Calu3 (cell line): ENCODE measurements at places on chromosomes 5 and 9.

DNA sequence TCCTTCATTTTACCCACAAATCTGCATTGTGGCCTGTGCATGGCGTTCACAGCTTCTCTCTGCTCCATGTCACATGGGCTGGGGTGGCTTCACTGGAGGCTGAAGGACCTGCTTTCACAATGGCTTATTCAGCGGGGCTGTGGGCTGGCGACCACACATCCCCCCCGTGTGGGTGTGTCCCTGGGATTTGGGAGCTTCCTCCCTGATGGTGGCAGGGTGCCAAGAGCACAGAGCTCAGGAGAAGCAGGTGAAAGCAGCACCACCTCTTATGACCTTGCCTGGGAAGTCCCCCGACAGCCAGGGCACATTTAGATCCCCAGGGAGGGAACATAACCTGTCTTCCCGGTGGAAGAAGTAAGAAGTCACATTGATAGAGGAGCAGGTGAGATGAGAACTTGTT, 5.0 kb upstream of the MED10 start:
- DNase-seq, result no peak

GRCh38 chr5:34005681-34006080, 2.2 kb downstream of the AMACR start:
- DNase-seq, result no peak

GRCh38 chr9:134867917-134868750, 12.5 kb upstream of the FCN2 start:
- no peak for DNase-seq

DNA sequence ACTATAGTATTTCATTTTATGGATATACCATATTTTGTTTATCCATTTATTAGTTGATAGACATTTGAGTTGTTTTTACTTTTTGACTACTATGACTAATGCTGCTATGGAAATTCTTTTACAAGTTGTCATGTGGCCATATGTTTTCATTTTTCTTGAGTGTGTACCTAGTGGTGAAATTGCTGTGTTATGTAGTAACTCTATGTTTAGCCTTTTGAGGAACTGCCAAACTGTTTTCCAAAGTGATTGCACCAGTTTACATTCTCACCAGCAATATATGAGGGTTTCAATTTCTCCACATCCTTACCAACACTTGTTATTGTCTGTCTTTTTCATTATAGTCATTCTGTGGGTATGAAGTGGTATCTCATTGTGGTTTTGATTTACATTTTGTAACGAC, 75.4 kb downstream of the GRIA1 start:
- no peak for DNase-seq

DNA sequence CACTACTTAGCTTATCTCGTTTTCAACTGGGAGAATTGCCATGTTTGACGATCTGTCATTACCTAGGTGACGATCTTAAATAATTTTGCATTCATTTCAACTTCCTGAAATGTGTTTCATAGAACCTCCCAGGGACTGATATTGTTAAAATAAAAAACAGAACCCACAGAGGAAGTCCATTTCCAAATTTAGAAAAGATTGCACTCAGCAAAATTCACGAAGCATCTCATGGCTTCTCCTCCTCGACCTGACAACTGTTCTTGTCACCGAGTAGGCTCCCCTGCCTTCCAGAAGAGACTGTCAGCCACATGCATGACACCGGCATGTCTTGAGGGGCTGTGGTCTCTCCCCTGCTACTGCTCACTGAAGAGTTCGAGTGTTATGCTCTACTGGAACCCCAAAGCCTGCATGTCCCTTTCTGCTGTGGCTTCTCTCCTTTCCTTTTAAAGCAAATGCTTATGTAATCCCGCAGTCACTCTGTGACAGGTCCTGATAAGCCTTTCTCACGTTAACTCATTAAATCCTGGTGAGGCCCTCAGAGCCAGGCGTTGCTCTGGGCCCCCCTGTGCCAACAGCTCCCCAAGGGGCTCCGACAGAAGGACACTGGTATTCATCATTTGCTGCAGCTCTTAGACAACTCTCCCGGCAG, 26.8 kb upstream of the ANKRD33B start:
- no peak for DNase-seq

- no peak for DNase-seq
These were observed 105.5 kb upstream of the TSLP start for GRCh38 chr5:110965773-110966581.

- DNase-seq, result peak; percentile 86
These were observed at the start of gene CDC20B for GRCh38 chr5:55172937-55173686. Gene CDC20B, minus strand, starts transcription at chr5:55173177. Its CDS starts 177 bp downstream, at chr5:55173000.

DNA sequence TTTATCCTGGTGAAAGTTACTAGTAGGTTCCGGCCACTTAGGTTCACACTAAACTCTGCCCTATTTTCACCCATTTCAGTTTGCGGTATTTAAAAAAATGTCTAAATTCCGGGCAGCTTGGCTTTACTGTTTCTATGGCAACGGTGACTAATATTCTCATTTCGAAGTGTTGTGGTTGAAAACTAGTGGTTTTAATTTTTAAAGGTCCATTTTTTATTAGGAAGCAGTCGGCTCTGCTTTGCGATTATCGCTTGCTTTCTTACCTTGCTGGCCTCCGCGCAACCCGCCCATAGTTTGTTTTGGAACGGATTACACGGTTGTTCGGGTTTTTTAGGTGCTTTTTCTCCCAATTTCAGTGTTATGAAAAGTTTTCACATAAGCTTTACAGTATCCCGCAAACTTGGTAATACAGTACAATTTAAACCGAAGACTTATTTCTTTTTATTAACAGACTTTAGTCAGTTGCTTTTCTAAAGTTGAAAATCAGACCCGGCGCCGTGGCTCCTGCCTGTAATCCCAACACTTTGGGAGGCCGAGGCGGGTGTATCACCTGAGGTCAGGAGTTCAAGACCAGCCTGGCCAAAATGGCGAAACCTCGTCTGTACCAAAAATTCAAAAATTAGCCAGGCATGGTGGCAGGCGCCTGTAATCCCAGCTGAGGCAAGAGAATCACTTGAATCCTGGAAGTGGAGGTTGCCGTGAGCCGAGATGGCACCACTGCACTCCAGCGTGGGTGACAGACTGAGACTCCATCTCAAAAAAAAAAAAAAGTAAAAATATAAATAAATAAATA, 1.6 kb downstream of the KDM4C start:
- DNase-seq, result peak; percentile 3

- DNase-seq, result no peak
These were observed 246.8 kb downstream of the IZUMO3 start for GRCh38 chr9:24298912-24299311.

- no peak for DNase-seq
These were observed 92.9 kb upstream of the GRHPR start for GRCh38 chr9:37329576-37329975.

DNA sequence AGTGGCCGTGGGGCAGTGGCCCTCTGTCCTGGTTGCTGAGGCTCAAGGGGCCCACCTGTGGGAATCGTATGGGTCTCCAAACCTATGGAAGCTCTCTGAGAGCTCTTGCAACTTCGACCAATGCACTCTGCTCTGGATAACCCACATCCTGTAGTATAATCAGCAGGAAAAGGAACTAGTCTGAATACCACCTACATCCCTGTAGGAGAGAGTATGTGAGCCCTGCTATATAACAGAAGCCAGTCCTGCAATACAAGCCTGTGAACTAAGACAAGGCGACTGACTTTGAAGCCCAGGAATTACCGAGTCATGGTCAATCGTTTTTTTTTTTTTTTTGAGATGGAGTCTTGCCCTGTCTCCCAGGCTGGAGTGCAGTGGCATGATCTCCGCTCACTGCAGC, 29.8 kb upstream of the BICD2 start:
- DNase-seq, result no peak

GRCh38 chr9:76358628-76359280, 35.5 kb downstream of the RFK start:
- no peak for DNase-seq

GRCh38 chr9:71990466-71990865, 69.9 kb downstream of the C9orf57 start:
- no peak for DNase-seq

DNA sequence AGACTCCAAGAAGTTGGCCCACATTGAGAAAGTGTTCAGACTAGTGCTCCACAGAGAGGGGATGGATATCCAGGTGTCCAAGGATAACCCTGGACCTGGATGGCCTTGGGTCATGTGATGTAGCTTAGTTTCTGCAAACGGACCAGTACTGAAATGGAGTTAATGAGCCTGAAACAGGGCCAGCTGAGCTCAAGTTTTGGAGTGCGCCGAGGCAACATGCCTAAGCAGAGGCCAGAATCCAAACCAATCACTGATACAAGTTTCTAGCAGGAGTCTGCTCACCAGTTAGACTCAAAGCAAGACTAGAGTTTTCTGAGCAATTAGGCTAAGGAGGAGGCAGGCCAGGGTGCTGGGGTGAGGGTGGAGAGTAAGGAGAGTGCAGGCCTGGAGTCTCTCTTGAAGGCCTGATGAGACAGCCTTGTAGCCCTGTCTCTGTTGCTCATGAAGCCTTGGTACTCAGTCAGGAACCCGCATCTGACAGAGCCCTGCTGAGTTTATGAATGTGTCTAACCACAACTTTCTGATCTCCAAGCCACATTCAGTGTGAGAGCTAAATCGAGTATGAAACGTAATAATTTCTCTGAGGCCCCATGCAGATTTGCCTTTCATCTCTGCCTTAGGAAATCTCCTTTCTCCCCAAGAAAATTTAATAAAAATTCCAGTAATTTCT, 68.9 kb upstream of the EQTN start:
- no peak for DNase-seq

GRCh38 chr5:45382583-45382982, 313.6 kb downstream of the HCN1 start:
- DNase-seq, result no peak

- DNase-seq, result no peak
These were observed 14.0 kb upstream of the SV2C start for GRCh38 chr5:76069061-76069735.

- no peak for DNase-seq
These were observed 216.3 kb upstream of the TARS1 start for GRCh38 chr5:33224285-33224961.

DNA sequence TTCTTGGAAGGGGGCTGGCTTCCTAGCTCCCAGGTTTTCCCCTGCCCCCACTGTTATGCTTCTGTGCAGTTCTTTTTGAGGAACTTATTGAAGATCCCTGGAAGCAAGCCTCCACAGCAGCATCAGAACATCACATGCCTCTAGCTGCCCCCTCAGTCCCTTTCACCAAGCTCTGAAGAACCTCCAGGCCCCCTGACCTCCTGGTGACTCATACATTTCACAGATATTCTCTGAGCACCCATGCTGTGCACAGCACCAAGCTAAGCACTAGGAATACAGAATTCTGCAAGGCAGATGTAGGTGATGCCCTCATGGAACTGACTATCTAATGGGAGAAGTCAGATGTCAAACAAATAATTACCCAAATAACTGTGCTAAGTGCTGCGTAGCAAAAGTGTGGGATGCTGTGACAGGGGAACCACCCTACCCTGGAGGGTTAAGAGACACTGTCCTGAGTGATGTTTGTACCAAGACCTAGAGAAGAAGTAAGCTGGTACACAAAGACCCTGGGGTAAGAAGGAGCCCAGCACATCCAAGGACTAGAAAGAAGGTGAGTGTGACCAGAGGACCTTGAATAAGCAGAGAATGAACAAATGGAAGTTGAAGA, 213.7 kb upstream of the NR4A3 start:
- DNase-seq, result no peak

DNA sequence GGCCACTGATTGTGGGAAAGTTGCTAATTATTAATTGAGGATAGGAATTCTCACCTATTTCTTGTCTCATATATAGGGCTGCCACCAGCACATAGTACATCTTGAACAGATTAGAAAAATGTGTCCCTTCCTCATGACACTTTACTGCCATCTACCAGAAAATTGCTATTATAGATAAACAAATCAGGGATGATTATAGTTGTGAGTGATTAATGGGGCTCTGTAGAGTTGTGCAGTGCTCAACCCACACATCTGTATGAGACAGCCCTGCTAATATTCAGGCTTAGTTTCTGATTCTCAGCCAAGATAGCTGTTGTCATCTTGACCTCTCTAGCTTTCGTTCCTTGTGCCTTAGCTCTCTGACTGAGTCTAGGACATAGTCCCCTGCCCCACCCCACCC, 373.3 kb downstream of the TLE4 start:
- no peak for DNase-seq

GRCh38 chr5:178234121-178234749, 1.6 kb upstream of the PHYKPL start:
- no peak for DNase-seq

DNA sequence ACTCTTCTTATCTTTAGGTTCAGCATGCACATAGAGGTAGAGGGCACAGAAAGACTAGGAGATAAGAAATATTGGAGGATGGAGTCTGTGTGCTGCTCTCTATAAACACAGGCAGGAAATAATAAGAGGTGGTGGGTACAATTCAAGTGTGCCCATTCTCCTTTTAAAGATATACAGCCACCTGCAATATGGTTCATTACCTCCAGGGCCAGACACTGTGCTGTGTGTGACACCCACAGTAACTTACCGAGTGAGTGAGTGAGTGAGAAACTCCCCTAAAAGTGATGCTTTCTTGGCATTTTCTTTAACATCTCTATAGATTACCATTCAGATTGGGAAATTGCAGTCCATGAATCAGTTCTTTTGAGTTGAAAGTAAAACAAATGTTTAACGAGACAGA, 311.8 kb upstream of the KCNN2 start:
- no peak for DNase-seq

- no peak for DNase-seq
These were observed 92.6 kb downstream of the TLE4 start for GRCh38 chr9:79664375-79664831.

DNA sequence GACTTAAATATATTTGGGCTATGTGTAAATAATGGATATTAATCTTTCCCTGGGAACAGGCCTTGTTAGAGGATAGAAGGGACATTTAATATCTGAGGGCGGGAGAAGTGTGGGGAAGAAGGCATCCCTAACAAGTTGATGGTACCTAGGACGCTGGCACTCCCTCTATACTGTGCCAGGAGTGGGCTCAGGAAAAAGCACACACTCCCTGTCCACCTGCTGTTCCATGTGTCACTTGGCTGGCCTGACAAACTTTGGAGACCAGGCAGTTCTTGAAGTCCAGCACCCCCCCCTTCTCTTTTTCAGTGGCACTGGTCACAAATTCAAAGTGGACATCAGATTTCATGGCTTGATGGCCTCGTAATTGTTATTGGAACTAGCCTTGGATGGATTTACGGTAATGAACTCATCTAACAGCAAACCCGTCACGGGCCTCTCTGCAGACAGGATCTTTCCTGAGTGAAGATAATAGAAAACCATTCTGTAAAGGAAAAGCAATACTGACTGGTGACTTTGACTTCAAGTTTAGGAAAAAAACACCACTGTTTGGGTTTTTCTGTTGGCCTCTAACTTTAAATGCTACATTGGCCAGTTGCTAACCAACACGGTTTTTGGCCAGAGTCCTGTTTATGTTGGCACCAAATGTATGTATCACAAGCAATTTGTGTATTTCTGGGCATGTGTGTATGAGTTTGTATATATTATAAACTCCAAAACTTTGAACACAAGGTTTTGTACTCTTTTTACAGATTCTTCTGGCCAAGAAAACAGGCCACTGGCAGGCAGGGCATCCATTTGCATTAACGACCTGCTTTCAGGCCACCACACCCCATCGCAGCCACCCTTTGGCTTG, 552.6 kb downstream of the CCDC171 start:
- DNase-seq, result no peak

DNA sequence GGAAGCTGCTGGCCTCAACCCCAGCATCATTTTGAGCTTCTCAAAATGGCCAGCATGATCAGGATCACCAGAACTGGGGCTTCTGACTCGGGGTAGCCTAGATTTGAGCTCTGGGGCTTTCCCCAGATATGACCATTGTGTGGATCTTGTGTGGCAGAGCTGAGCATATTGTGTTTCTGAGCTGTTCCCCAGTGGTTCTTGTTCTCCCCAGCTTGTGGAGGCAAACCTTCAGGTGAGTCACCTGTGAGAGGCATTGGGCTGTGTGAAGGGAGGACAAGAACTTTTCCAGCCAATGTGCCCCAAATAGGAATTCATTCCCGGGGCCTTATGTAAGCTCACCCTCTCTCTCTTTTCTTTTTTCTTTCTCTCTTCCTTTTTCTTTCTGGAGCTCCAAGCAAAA, 80.7 kb upstream of the PITX1 start:
- no peak for DNase-seq
